Tongue (tissue), 3 donors: ENCODE measurements at places on chromosomes 7 and 10. TPM values are rescaled to one million over a fixed set of nuclear protein-coding genes. Genes with fewer than 3 reads are reported as not detected.

GRCh38 chr10:50988792-50989191 lies 85.5 kb upstream of the PRKG1 start:
- DNase-seq = peak; percentile 47

- DNase-seq = peak; percentile 15
These were observed 595.2 kb downstream of the AUTS2 start for GRCh38 chr7:70193514-70193913.

DNA sequence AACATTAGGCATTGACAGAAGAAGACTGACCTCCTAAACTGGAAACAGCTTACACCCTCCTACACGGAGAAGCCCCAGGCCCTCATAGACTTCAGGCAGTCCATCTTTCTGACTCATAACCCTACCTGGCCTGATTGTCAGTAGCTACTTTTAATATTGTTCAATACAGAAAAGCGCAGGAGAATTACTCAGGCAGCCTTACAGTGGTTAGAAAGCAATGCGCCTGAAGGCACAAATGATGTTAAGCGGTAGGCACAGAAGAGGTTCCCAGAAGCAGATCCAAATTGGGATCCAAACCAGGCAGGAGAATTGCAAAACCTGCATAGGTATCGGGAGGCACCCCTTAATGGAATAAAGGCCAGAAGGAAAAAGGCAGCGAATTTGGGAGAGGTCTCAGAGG lies 5.4 kb upstream of the CYREN start:
- no peak for DNase-seq

GRCh38 chr7:98990356-98990755 lies 112.0 kb downstream of the TRRAP start:
- DNase-seq = no peak

- no peak for DNase-seq
These were observed 143.0 kb upstream of the HPS1 start for GRCh38 chr10:98589691-98590090.

Gene CUZD1
- total RNA-seq = 0.31 TPM

Gene OR2A42
- not detected for total RNA-seq

Gene PAPOLB
- 0.10 TPM for total RNA-seq

DNA sequence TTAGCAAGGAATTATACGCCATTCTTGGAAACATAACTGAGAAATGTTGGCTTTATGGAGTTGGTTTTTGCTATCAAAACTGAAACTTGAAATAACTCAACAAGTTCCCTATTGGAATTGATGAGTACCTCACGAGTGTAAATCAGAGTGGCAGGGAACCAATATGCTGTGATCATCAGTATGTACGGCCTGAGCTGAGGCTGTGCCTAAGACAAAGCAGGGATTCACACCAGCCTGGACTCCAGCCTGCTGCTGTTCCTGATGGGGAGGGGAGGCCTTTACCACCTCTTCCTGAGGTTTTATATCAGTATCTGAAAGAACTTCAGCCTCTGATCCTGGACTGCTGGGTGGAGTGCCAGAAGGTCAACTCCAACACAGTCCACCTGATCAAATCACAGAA lies 52.7 kb downstream of the CRTAC1 start:
- no peak for DNase-seq

GRCh38 chr7:100674411-100675104 lies 1.0 kb downstream of the GNB2 start:
- DNase-seq = peak; percentile 42

- DNase-seq = no peak
These were observed 436.2 kb upstream of the IGFBP3 start for GRCh38 chr7:46357290-46357689.

GRCh38 chr10:119700321-119700954 lies 25.4 kb upstream of the INPP5F start:
- DNase-seq = no peak

GRCh38 chr7:54091322-54091721 lies 450.9 kb upstream of the VSTM2A start:
- DNase-seq = no peak

DNA sequence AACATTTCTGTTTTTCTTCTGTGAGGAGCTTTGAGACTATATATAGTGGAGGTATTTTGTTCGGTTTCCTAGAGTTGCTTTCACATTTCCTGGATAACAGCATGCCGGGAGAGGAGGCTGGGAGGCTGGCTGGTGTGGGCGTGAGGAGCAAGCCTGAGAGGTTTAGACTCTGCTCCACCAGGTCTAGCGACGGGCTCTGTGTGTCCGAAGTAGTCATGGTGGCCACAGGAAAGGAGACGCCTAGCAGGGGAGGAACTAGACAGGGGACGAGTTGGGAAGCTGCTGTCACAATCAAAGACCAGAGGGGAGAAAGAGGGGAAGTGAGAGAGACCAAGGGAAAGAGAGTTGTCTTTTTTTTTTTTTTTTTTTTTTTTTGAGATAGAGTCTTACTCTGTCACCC lies 19.6 kb downstream of the PTPRE start:
- DNase-seq = no peak

- DNase-seq = no peak
These were observed 37.8 kb downstream of the RSU1 start for GRCh38 chr10:16779384-16779915.

GRCh38 chr7:24952464-24952863 lies 27.5 kb downstream of the OSBPL3 start:
- no peak for DNase-seq

DNA sequence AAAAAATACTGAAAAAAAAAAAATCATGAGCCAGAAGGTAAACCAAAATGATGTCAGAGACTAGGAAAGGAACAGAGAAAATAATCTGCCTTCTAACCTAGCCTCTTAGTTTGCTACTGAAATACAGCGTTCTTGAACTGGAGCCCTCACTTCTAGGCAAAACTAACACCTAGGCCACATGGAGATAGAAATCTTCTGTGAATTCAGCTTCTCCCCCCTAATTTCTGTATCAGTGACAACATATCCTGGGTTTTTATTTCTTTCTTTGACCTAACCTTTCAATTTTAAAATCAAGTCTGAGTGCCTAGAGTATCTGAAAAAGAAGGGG lies 100.1 kb upstream of the GLCCI1 start:
- DNase-seq = no peak

Gene HABP2
- not detected for total RNA-seq

- peak; percentile 70 for DNase-seq
These were observed 48.5 kb upstream of the ARL4A start for GRCh38 chr7:12638851-12639456.

GRCh38 chr10:123687758-123688157 lies 21.6 kb downstream of the GPR26 start:
- no peak for DNase-seq

- DNase-seq = no peak
These were observed 183.2 kb downstream of the ADK start for GRCh38 chr10:74334221-74334620.

DNA sequence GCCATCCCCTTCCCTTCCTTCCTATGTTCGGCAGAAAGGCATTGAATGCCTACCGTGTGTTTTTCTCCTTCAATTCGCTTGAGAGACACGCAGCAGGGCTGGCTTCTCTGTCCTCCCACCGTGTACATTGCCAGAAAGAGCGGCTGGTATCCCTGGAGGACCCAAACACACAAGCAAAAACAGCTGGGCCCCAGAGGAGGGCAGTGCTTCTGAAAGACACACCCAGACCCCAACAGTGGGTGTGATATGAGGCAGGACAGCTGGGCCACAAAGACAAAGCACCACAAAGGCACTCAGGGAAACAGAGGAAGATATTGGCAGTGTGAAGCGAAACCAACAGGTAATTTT lies 133.1 kb upstream of the SH2B2 start:
- peak; percentile 89 for DNase-seq

- no peak for DNase-seq
These were observed 32.7 kb upstream of the TARP start for GRCh38 chr7:38306171-38306570.

DNA sequence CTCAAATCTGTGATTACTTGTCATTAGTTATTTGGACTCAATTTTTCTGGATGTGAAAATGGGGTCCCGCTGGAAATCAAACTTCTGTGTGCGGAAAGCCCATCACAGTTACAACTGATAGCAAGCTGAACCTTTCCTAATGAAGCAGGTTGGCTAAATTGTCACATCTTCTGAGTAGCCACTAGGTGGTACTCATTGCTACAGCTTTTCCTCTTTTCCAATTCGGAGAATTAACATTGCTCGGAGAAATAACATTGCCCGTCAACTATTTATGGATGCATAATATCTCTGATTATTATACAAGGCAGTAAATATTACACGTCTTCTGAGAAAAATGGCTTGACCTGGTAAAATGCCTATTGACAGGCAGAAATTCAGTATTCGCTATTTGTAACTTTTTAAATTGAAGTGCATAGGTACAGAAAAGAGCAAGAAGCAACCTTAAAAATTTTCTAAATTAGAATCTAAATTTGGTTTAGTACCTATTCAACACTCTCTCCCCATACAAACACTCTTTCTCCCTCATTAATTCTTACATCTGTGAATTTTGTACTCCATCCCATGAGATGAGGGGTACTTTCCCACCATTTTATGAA lies 17.3 kb upstream of the BLOC1S2 start:
- peak; percentile 8 for DNase-seq

GRCh38 chr10:73800560-73801252 lies 10.7 kb downstream of the NDST2 start:
- no peak for DNase-seq

- DNase-seq = peak; percentile 99
These were observed at the start of gene ZCCHC24 for GRCh38 chr10:79445161-79445976. Gene ZCCHC24, minus strand, starts transcription at chr10:79445624. Its CDS starts 184 bp downstream, at chr10:79445440.

DNA sequence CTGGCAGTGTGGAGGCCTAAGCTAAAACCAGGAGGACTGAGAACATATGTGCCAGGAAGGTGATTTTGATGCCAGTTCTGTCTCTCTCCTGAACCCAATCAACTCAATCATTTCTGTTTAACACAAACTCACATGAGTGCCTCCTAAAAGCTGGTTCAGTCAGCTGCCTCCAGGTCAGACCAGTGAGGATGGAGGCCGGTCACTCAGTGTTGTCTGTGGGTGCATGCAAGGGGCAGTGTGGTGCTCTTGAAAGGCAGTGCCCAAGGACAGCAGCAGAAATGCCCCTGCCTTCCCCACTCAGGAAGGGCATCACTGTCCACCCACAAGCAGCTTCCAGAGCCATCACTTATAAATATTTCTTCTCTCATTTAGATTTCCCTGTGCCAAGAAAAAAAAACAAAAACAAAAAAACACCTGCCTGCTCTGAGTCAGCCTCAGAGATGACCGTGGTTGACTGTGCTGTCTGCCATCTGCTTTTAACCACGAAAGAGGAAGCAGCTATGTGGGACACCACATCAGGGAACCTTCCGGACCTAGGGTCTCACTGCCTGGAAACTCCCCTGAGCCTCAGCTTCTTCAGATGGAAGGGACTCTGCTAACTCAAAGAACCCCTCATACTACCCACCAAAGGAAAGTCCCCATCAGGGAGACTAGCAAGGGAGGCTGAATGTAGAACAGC lies 39.1 kb downstream of the VOPP1 start:
- DNase-seq = no peak

- DNase-seq = no peak
These were observed 160.3 kb upstream of the LYZL2 start for GRCh38 chr10:30789806-30790205.

GRCh38 chr7:28389504-28390395 lies 22.6 kb upstream of the CREB5 start:
- DNase-seq = peak; percentile 88

DNA sequence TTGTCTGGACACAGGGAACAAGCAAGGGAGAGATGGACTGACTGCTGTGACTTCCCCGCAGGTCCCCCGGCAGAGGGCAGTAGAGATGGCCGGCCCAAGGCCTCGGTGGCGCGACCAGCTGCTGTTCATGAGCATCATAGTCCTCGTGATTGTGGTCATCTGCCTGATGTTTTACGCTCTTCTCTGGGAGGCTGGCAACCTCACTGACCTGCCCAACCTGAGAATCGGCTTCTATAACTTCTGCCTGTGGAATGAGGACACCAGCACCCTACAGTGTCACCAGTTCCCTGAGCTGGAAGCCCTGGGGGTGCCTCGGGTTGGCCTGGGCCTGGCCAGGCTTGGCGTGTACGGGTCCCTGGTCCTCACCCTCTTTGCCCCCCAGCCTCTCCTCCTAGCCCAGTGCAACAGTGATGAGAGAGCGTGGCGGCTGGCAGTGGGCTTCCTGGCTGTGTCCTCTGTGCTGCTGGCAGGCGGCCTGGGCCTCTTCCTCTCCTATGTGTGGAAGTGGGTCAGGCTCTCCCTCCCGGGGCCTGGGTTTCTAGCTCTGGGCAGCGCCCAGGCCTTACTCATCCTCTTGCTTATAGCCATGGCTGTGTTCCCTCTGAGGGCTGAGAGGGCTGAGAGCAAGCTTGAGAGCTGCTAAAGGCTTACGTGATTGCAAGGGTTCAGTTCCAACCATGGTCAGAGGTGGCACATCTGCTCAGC lies 6.0 kb downstream of the CYREN start:
- no peak for DNase-seq

DNA sequence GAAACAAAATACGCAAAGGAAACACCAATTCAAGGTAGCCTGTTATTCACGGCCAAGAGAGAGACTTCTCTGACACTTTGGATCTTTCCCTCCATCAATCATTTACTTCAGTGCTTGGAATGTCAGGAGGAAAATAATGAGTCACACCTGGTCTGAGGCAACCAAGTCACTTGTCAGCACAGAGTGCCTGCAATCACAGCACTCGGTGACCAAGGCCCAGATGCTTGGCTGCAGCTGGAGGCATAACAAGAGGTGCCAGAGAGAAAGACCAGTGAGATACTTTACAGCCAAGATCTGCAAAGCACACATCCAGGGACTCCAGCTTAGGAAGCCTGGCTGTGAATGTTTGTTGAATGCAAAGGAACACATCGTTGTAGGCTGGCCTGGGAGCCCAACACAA lies 33.9 kb downstream of the ASB13 start:
- no peak for DNase-seq

DNA sequence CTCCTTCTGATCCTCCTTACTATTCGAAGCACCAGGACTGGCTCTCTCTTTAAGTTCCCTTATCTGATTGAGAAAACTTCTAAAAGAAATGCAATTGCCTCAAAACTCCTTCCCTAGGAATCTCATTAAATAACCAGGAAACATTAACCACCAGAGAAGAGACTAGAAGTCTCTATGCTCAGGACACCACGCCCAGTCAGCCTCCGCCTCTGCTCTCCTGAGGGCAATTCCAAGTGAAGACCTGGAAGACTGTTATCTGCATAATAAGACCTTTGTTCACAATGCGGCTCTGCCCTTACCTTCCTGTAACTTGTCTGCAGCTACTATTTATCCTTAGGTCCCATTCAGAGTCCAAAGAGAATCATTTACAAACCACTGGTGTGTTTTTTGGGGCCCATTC lies 78.8 kb downstream of the ELMO1 start:
- no peak for DNase-seq

DNA sequence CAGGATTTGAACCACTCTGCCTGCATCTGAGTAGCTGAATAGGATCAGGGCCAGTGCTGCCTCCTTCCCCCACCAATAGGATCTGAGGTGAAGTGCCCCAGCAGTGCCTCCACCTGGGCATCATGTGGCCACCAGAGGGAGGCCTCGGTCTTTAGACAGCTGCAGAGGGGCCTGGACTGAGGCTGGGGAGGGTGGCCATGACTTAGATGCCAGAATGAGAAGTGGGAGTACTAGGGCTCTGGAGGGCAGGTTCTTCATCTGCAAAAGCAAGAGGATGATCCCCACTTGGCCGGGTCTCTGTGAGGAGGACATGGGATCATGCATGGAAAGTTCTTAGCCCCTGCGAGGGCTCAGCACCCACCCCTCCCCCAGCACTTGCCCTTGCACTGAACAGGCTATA lies 56.9 kb downstream of the NEUROG3 start:
- DNase-seq = no peak

Gene PDCD11
- total RNA-seq = 36.0 TPM

Gene FAM200A
- total RNA-seq = 7.3 TPM

Gene PPP1R9A
- total RNA-seq = 156 TPM

- DNase-seq = no peak
These were observed 25.7 kb downstream of the MRPS33 start for GRCh38 chr7:140989068-140989467.
